ENCODE measurements at places on chromosomes 2 and 18. TPM values are rescaled to one million over a fixed set of nuclear protein-coding genes. Genes with fewer than 3 reads are reported as not detected.

- DNase-seq: no peak
These were observed 64.0 kb downstream of the MBP start for GRCh38 chr18:77068321-77069312.

SESTD1 gene
- total RNA-seq: 68.3 TPM

CPO gene
- not detected for total RNA-seq

DNA sequence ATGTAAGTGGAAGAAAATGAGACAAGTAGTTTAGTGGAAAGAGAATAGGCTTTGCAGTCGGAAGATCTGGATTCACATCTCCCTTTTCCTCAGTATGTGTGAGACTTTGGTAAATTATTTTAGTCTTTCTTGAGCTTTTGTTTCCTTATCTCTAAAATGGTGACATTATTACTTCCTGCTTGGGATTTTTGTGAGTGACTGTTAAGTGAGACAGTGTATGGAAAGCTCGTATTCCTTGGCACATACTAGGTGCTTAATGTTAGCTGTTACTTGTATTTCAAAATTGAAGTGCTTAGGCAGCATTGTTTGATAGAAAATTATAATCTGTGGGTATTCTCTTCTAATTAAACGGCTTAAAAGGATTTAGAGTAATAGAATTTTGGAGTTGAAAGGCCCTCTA lies 2.0 kb downstream of the ZNF638 start:
- no peak for DNase-seq

GRCh38 chr18:23553887-23554286 lies 32.4 kb downstream of the NPC1 start:
- no peak for DNase-seq

- no peak for DNase-seq
These were observed 197.0 kb downstream of the HRH4 start for GRCh38 chr18:24657444-24657842.

TXNDC2 gene
- total RNA-seq: not detected

YIPF4 gene
- 24.1 TPM for total RNA-seq

DNA sequence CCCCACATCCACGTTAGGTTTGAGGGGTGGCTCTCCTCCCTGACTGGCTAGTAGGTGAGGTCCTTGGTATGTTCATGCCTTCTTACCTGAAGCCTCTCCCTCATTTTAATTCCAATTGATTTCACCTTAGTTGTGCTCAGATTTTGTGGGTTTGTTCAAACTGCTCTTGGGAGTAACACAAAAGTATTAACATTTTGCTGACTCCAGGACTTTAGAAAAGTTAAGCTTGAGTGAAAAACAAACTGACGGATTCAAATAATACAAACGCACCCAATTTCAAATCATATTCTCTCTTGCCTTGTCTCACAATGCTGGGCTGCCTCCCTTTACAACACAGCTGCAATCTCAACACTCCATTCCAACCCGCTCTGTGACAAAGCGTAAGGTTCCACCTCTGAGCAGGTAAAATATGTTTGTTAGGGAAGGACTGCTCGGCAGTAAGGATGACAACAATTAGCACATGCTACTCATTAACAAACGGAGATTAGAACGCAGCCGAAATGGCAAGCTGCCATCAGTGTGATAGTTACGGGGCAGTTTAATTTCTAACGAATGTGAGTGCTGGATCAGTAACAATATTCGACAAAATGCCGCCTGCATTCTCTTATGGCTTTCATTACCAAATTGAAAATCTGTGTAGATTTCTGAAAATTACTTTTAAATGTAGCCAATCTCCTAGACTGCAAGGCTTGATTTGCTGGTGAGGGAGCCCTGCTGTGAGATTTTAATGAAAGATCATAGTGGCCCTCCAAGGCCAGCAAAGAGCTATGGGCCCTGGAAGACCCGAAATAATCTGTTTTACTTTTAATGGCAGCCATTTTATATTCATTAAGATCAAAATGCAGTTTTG lies 730.6 kb upstream of the FANCL start:
- no peak for DNase-seq

DNA sequence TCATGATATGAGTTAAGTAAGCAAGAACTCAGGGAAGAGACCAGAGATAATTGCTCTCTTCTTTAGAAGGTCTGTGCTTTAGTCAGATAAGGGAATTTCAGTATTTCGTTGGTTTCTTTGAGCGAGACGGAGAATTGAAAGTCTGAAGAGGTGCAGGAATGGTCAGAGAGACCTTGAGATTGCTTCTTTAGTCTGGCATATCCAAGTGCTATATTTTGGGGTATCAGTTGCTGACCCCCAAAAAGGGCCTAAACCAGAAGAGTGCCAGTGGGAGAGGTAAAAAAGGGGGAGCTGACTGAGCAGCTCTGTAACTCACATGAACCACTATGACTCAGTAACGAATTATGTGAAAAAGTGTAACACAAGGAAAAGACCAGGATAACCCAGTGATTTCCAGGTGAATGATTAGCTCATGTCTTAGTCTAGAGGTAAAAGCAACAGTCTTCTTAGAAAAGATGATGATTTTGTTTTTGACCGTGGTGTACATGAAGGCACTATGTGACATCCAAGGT lies 932.9 kb downstream of the TDRD15 start:
- no peak for DNase-seq

C1GALT1C1L gene
- total RNA-seq: 0.27 TPM

DNA sequence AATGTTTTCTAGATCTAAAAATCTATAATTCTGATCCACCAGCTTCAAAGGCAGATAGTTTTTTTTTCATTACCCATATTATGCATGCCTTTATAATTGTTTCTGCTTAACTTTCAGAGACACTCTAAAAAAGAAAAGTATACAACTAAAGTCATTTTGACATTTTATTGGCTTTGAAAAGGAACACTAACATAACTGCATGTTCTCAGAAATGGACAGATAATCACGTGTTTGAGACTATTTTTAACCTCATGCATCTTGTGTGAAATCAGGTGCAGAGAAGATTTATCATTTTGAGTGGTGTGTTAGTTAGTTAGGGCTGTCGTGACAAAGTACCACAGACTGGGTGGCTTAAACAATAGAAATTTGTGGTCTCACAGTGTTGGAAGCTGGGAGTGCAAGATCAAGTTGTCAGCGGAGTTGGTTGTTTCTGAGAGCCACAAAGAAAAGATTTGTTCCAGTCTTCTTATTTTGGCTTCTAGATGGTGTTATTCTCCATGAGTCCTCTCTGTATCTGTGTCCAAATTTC lies 841.4 kb upstream of the LRATD1 start:
- no peak for DNase-seq

DNA sequence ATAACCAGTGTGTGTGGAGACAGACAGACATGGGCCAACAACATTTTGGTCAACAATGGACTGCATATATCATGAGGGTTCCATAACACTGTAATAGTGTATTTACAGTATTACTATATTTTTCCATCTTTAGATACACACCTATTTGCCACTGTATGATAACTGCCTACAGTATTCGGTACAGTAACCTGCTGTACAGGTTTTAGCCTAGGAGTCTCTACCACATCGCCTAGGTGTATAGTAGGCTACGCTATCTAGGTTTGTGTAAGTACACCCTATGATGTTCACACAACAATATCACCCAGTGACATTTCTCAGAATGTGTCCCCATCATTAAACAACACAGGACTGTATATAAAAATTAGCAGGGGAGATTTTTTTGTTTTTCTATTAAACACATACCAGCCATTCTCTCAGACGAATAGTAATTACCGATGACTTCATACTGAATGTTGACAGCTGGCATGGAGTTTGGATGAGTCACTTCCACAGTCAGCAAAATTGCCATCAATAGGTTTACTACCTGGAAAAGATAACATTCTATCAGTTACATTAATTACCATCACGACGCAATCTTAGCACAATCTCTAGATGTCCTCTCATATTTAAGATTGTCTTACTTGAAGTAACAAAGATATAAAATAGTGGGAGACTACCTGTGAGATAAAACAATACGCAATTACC lies 10.8 kb downstream of the LAPTM4A start:
- no peak for DNase-seq

GRCh38 chr18:64981915-64982314 lies 768.9 kb upstream of the CDH7 start:
- no peak for DNase-seq

GRCh38 chr2:235541838-235542549 lies 48.2 kb downstream of the AGAP1 start:
- DNase-seq: no peak

- no peak for DNase-seq
These were observed 583.1 kb downstream of the XIRP2 start for GRCh38 chr2:167471332-167471731.

DNA sequence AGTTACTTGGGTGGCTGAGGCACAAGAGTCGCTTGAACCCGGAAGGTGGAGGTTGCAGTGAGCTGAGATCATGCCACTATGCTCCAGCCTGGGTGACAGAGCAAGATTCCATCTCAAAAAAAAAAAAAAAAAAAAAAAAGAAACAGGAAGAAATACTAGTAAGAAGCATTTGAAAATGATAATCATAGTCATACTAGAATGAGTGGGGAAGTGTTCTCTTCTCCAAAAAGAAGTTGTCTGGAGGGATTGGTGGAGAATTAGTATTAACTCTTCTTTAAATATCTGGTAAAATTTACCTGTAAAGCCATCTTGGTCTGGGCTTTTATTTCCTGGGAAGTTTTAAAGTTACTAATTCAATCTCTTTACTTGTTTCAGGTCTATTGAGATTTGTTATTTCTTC lies 131.8 kb downstream of the FAM210A start:
- no peak for DNase-seq

DNA sequence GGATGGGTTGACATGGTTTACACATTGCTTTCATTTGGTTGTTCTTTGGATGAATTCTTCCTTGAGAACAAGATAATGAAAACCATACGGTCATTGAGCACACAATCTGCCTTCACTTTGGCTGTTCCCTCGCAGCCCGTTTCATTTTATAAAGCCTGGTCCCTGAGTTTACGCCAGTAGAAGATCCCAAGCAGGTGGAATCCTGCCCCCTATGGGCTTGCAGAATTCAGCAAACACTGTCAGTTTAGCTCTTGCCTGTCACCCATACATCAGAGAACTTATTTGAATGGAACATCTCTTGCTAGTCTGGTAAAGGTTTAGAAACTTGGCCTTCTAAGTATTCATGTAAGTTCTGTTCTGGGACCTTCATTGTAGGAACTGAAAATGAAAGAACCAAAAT lies 666.4 kb upstream of the ZEB2 start:
- DNase-seq: no peak

DNA sequence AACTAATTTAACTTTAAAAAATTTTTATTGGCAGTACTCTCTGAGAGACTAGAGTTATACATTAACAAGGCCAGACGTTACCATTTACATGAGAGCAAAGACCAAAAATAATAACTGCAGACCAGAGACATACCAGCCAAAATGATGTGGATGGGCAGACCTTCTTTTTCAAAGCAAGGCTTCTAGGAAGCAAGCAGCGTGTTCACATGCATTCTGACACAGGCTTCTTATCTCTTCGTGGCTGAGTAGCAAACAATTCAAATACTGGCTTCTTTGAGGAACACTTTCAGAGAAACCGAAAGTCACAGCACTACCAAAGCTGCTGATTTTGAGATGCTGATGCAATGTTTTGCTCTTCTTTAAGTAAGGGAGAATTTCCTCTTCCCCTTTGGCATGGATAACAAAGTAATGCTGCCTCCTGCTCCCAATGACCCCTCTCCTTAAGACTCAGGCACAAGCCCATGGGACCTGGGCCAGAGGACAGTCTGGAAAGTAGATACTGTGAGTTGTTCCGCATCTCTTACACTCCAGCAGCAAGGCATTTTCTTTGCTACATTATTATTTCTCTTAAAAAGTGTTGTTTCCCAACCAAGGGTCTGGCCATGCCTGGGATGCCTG lies 181.9 kb downstream of the MREG start:
- DNase-seq: no peak

- DNase-seq: no peak
These were observed 132.4 kb upstream of the APCDD1 start for GRCh38 chr18:10322004-10322403.

NEUROD1 gene
- total RNA-seq: 69.3 TPM

BCL11A gene
- total RNA-seq: 128 TPM

DNA sequence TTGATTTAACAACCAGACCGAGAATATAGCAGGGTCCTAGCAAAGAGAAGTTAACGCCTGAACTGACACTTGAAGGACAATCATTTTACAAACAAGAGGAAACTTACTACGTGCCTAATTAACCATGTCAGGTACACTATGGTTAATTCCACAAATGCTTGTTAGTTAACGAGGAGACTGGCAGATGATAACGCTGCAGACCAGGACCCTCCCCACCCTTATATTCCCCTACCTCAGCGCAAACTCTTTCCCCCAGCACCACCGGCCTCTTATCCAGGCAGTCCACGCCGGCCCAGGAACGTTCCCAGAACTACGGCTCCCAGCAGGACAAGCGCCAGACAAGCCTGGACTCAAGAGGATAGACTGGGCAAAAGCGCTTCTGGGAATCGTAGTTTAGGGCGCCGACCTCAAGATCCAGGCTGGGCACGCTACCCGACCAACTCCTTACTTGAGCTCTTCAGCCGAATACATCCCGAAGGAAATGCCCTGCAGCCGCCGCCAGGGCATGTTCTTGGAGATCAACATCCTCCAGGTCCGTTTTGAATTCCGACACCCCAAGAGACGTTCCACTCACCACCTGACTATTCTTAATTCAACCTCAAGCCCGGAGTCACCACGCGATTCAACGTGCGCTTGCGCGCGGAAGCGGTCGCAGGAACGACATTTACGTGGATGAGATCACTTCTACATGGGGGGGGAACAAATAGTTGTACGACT lies at the start of gene POLR1A:
TSS of gene POLR1A (minus strand) at position 635 of the 717 bp plus-strand sequence. CDS start at position 525, 110 bp downstream.
- DNase-seq: peak; percentile 90

GRCh38 chr18:61851279-61851678 lies 41.5 kb downstream of the RNF152 start:
- DNase-seq: no peak

- no peak for DNase-seq
These were observed 39.7 kb downstream of the CYB5A start for GRCh38 chr18:74252039-74252395.

DNA sequence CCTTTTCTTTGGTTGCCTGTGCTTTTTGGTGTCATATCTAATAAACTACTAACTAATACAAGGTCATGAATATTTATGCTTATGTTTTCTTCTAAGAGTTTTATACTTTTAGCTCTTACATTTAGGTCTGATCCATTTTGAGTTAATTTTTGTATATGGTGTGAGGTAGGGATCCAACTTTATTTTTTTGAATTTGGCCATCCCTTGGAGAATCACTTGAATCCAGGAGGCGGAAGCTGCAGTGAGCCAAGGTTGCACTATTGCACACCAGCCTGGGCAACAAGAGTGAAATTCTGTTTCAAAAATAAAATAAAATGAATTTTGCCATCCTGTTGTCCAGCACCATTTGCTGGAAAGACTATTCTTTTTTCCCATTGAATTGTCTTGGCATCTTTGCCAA lies 8.6 kb upstream of the HPCAL1 start:
- DNase-seq: no peak

LINC00305 gene
- not detected for total RNA-seq

SIX3 gene
- total RNA-seq: not detected
